ENCODE measurements at places on chromosomes 1 and 21.

- peak; percentile 60 for DNase-seq
These were observed 33.2 kb upstream of the CDC42BPA start for GRCh38 chr1:227351443-227351842.

DNA sequence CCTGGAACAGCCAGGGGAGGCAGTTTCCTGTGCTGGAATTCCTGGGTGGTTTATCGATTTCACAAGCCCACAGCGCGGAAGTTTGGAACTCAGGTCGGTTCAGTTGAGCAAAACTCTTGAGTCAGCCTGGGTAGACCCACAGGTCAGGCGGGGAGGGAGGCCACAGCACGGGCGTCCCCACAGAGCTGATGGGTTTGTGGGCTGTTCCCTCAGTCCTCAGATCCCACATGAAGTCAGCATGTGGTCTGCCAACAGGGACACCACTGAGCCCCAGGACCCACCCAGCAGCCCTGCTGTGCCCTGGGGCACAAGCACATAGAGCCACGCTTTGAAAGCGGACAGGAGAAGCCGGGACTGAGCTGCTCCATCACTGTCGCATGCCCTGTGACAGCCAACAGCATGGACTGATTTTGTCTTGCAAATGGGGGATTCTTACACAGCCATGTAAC lies 17.4 kb downstream of the BMP8A start:
- DNase-seq = no peak

DNA sequence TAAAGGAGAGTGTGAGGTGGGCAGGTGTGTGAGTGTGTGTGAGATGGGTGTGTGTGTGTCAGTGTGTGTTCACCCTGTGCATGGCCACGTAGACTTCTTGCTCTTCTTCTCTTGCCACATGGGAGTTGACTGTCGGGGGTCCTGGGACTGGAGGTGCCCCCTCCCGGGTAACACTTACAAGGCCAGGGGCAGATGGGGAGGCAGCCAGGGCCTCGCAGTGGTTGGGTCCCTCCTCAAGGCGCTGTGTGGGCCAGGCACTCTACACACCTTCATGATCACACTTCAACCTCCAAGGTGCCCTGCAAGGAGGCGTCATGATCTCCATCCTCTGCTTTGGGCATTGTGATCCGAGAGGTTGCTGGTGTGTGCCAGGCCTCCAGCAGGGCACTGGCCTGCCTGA lies 2.3 kb downstream of the PLA2G2F start:
- DNase-seq = no peak

DNA sequence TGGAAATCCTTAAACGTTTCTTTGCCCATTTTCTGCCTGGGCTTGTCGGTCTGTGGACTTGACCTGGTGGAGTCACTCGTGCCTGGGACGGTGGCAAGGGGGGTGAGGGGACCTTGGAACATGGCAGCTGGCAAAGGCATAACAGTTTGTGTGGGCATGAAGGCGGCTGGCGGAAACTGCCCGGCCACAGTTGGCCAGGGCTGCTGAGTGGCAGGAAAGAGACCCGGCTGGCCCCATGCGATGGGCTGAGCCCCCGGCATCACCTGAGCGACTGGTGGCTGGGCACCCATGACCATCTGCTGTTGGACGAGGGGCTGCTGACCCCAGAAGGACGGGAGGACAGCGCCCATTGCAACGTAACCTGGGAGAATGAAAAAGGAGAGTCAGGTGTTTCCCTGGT lies 49.3 kb upstream of the C8B start:
- DNase-seq = no peak

GRCh38 chr1:87598429-87598828 lies 269.7 kb downstream of the LMO4 start:
- no peak for DNase-seq

- no peak for DNase-seq
These were observed 42.6 kb upstream of the COL6A1 start for GRCh38 chr21:45938811-45939520.

DNA sequence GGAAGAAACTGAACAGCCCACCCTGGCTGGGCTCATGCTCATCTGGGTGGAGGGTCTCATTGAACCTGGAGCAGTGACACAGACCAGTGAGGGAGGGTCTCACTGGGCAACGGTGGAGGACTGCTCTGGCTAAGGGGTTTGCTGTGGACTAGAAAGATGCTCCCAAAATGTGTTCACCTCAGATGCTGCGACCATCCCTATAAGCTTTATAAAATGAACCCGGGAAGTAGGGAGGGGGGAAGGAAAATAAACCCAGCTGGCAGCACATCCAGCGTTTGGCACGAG lies 34.5 kb upstream of the LBR start:
- DNase-seq = no peak

DNA sequence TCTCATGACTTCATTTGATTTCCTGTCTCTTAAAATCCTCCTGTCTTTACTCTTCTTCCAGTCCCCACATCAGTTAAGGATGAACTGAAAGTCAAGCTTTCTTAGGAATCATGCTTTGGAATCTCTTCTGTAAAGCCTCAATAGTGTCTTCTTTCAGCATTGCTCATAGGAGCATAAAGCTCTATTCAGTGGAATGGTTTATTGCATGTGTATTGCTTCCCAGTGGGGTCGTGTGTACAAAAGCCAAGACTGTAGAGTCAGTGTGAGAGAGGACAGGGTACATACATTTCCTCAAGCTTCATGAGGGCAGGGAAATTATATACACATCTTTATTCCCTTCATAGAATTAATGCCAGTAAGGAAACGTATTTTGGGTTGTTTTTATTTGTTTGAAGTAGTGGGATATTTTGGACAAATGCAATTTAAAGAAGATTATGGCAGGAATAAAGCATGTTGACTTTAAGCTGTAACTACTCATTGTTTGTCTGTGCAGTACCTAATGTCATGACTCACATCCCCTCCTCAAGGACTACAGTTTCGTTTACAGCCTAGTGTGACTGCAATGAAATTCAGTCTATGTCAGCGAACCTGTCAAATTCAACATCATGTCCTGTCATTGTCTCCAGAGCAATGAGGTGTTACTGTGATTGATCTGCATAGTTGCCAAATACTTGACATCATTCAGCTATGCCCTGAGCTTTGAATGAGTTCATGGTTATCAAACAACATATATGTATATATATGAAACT lies 2164.2 kb downstream of the NCAM2 start:
- DNase-seq = peak; percentile 1

DNA sequence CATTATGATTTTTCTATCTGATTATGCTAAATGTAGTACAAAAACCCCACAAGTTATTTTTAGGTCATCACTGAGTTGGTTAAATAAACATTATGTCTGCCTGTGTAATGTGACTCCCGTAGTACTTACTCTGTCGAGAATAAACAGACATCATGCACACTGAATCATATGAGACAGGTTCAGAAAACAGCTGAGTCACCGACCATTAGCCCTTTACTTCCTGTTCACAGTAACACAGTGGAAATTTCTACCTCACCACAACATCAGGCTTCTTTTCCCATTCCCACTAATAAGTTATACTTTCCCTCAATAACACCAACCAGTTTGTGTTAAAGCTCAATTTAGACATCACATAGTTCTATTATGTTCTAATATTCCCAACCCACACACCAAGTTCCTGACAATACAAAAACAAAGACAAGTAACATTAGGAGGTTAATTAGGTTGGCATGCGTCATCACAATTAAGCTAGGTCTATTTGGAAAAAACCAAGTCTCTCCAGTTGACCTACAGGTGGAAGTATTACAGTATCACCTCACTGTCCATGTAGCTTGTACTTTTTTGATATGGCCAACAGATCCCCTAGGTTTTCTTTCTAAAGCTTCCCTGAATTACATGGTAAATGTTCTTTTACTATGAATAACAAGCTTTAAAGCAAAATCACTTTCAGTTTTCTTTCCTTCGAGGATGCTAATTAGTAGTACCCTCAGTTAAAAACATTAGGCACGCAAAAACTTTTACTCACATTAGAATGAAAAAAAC lies 154.2 kb downstream of the EIF4G3 start:
- DNase-seq = peak; percentile 72

GRCh38 chr1:232273011-232273410 lies 356.9 kb downstream of the SIPA1L2 start:
- no peak for DNase-seq

DNA sequence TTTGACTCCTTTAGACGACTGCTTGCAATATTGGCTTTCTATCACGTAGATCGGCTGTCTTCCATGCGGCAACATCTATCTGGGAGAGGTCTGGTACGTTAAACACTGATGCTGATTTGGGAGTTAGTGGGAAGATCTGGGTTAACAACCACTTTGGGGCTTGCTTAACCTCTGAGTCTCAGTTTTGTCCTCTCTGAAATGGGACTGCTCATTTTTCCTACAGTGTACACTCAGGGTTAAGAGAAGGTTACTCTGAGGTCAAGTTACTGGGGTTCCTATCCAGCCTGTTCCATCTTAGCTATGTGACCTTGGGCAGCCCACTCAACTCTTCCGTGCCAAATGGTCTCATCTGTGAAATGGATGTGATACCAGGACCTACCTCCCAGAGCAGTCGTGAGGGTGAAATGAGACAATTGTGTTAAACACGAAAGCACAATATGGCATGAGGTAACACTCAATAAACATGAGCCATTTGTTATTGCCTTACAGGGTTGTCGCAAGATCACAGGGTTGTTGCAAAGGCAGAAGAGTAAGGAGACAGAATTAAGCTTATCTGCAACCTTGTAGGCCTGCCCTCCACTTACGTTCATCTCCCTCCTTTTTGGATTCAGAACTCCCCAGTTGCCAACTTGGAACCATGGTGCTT lies 5.6 kb downstream of the ABCA4 start:
- no peak for DNase-seq

- DNase-seq = no peak
These were observed 48.3 kb upstream of the CAPZB start for GRCh38 chr1:19533626-19534025.

Measured in MG63 (cell line).